ENCODE measurements at places on chromosomes 4 and X. TPM values are rescaled to one million over a fixed set of nuclear protein-coding genes. Genes with fewer than 3 reads are reported as not detected.

DNA sequence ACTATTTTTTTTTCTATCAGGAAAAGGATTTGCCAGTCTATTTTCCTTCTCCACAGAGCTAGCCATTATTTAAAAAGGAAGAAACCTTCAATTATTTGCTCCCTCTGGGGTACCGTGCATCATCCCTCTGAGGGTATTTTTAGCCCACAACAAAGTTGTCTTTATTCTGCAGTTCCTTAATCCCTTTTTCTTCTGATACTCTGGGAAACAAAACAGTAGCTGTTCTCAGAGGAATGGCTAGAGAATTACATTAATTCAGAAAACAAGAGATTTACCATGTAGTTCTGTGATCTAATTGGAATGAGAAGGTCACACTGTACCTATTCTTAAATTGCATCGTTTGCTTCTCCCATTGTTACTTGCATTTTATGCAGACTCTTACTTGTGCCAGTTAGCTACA is 1056.7 kb downstream of the STIM2 start:
- DNase-seq: no peak

DNA sequence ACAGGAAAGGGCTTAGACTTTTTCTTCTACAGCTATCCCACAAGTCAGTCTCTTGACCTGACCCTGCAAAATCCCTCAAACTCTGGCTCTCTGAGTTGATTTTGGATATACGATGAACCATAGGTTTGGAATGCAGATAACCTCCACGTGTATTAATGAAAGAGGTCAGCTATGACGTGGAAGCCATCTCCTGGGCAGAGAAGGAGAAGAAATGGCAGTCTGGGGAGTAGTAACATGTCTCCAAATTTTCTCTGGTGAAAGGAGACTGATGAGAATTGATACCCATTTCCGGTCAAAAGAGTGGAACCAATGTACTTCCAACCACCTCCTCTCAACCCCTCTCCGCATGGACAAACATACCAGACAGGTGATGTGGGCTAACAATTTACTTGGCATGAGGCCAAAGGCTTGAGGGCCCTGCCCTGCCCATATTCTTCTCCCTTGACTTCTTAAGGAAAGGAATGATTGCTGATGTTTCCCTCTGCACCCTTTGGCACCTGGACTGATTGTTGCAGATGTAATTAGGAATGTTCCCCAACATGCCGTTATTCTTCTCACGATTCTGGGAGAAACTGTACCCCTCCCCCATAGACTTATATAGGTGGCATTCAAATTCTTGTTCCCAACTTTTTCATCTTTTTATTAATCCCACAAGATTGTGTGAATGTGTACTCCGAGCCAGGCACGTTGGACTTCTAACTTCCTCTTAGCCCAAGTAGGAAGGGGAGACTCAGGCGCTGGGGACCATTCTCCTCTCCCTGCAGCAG is 580 bp upstream of the PLS3 start:
- DNase-seq: no peak

- DNase-seq: peak; percentile 80
These were observed 55.1 kb downstream of the ZNF330 start for GRCh38 chr4:141275834-141276233.

- no peak for DNase-seq
These were observed 863 bp downstream of the CPE start for GRCh38 chr4:165379678-165380064.

DNA sequence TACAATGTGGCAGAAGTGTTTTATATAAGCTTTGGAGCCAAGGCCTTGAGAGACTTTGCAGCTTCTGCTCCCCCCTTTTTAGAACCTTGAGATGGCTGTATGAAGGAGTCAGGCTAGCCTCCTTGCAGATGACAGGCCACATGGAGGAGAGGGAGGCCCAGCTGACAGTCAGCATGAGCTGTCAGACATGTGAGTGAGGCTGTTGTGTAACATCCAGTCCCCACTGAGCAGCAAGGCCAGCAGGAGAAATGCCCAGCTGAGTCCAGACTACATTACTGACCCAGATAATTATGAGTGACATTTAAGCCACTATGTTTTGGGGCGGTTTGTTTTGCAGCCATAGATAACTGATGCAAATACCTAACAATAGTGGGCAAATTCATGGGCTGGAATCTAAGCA is 515.3 kb upstream of the ARX start:
- DNase-seq: no peak

DNA sequence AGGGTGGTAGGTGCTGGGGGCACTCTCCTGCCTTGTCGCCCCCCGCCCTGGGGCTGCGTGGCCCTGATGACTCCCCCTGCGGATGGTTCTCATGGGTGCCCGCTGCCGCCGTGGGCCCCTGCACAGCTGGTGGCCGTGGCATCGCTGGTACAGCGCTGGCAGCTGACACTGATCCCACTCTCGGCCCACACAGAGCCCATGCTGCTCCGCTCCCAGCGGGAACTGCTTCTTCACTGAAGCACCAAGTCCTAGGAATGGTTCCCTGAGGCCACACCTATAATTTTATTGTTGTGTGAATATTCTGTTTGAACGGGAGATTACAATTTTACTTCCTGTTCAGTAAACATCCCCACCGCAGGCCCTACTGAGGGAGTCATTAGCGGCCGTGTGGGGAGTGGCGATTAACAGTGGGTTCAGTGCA is 138.6 kb upstream of the NKX1-1 start:
- no peak for DNase-seq

DNA sequence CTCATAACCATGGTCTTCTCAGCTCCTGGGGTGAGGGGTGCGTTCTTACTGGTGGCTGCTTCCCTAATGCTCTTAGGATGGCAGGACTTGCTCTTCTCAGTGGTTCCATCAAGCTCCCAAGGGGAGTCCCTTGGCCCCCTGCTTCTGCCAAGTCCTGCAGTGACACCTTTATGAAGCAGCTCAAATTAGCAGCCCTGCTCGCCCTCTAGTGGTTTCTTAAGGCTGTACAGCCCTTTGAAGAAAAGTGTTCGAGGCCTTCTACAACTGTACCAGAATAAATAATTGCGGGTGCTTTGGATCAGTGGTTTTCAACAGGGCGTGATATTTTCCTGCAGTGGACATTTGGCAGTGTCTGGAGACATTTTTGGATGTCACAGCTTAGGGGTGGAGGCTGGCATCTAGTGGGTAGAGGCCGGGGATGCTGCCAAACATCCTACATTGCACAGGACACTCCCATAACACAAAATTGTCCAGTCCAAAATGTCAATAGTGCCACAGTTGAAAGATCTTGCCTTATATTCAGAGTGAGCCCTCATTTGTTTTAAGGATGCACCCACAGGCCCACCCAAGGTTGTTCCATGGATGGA is 204.7 kb upstream of the S100G start:
- DNase-seq: no peak

DNA sequence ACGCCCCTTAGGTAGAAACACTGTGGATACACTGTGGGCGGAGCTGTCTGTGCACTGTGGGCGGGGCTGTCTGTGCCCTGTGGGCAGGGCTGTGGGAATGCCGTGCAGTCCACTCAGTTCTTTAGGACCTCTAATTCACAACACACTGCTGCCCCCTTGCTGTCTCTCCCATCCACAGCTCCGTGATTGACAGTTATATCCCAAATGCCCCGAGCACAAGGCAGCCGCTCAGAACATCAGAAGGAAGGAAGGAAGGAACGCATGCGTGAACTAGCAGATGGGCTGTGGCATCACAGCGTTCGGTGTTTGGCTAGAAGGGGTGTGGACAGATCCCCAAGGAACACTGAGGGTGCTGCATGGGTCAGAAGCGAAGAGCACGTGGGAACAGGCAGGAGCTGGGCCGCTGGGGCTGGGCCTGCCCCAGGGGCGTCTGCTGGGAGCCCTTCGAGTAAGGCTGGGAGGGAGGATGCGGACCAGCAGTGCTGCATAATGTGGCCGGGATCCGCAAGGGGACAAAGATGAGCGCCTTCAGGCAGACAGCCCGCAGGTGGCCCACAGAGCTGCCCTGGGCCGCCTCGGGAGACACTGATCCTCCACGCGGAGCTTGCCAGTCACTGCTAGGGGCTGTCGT is 29.8 kb downstream of the ACOX3 start:
- no peak for DNase-seq

GRCh38 chr4:156718226-156718625 is 253.4 kb downstream of the PDGFC start:
- DNase-seq: no peak

- no peak for DNase-seq
These were observed 40.5 kb upstream of the OGT start for GRCh38 chrX:71492231-71493065.

DNA sequence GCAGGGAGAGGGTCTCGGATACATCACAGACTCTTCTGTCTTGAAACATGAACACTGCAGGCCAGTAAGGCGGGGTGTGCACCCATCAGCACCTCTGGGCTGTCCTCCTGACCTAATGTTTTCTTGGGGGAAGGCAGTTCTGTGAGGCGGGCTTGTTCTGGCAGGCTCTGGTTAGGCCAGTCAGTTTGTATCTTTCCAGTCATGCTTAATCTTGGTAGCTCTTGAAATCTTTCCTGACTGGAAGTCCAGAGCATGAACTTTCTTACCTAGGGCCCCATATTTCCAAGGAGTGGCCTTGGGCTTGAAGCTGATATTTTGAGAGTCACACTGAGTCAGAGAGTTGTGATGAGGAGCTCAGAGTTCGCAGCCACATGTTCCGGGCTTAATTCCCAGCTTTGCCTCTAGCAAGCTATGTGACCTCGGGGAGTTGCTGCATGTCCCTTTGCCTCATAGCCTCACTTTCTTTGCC is 54.2 kb upstream of the RASSF6 start:
- no peak for DNase-seq

GRCh38 chrX:107626916-107627315 is 1.4 kb upstream of the PRPS1 start:
- no peak for DNase-seq

DNA sequence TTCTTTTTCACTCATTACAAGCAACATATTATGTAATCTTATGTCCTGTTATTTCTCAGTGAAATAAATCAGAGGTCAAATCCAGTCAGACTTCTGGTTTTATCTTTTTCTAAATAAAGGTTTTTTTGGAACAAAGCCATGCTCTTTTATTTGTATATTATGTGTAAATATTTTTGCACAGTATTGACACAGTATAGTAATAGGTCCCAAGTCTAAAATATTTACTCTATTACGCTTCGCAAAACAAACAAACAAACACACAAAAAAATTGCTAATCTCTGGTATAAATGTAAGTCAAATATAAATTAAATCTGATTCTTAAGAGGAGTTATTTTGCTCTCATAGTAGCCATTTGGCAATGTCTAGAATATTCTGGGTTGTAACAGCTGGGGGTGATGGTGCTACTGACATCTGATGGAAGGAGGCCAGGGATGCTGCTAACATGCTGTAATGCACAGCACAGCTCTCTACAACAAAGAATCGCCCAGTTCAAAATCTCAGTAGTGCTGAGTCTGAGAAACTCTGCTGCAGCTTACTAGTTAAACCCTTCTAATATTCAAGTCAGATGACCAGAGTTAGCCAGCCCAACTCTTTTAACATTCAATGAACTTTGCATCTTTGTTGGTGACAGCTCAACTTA is 602.1 kb downstream of the RAB28 start:
- no peak for DNase-seq

DNA sequence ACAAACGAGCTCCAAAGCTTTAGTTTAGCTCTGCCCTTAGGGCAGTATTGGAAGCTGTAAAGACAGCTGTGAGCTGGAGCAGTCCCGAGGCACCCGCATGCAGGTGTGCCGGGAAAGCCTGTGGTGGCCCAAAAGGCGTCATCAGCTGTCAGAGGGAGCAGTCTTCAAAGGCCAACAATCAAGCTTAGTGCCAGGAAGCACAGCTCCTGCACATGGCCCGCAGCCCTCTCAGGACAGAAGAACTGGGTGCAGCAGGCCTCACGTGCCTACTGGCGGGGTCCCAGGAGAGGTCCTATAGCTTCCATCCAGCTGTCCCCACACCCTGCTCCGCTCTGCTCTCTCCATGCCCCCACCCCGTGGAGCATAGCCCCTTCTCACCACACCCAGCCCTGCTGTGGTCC is 92.2 kb upstream of the TRIM2 start:
- DNase-seq: no peak

GRCh38 chr4:4455210-4455865 is 68.4 kb downstream of the NSG1 start:
- DNase-seq: no peak

DNA sequence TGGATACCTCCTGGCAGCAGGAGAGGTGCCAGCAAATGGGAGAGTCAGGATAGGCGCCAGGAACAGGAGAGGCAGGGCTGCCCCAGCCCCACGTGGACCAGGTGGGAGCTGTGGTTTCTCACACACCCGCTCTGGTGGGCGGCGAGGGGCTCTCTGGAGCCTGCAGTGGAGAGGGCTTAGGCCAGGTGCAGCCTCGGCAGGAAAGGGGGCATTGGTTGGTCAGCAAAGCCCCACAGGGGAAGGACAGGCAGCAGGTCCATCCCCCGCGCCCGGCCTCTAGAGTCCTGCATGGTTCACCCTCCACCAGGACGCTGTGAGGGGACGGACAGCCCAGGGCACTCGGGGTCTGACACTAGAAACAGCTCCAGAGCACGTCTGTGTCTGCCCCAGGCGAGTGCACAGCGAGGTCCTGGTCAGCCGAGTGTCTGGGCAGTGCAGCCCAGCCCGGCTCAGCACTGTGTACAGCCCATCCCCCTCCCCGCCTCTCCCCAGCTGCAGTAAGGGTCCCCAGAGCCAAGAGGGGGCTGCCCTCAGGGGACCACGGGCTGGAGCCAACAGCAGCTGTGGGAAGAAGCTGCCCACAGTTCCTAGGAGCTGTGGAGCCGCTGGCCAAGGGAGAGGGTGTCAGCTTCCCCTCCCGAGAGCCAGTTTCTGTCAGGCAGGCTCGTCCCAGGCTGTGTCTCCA is 8.2 kb downstream of the ATP5ME start:
- DNase-seq: no peak

DNA sequence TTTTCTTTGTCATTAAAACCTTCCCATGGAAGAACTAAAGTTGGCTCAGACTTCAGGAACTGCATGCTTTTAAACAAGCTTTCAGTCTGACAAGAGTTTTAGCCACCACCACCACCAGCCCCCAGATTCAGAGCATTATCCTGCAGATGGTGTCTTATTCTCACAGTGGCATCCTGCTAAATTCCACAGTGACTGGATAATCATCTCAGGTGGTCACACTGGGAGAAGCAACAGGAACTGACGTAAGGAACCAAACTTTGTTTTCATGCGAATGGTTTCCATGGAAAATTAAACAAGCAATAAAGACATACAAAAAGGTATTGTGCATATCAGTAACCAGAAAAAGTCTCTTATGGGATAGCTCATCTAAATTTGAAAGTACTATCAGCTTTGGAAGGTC is 370.7 kb downstream of the FBXW7 start:
- no peak for DNase-seq

- no peak for DNase-seq
These were observed 70.6 kb downstream of the AR start for GRCh38 chrX:67614423-67614822.

The CSAG3 gene
- polyA plus RNA-seq: not detected

The BEX1 gene
- polyA plus RNA-seq: 0.66 TPM

The GATA1 gene
- polyA plus RNA-seq: not detected

The RBMXL3 gene
- not detected for polyA plus RNA-seq

The CEP44 gene
- 7.4 TPM for polyA plus RNA-seq

The IL3RA gene
- not detected for polyA plus RNA-seq

The USP51 gene
- polyA plus RNA-seq: 1.4 TPM

The PNPLA4 gene
- polyA plus RNA-seq: 11.0 TPM

The FAM9C gene
- polyA plus RNA-seq: 0.04 TPM

All from AG04450 (cell line).